Astrocyte (in vitro differentiated cells and primary cell): ENCODE measurements at places on chromosomes 3 and 15.
A peak's percentile ranks its signal among the peaks of the same experiment; 100 is the strongest.

GRCh38 chr3:146539315-146539714 is 5.1 kb downstream of the PLSCR1 start:
- no peak for DNase-seq

GRCh38 chr15:66581972-66582537 is 16.3 kb upstream of the LCTL start:
- DNase-seq, result no peak

GRCh38 chr3:4834403-4834866 is 144.8 kb upstream of the BHLHE40 start:
- DNase-seq, result peak; percentile 73

GRCh38 chr15:55183679-55184078 is 13.1 kb downstream of the RSL24D1 start:
- peak; percentile 8 for DNase-seq
